Anterior cingulate cortex (tissue), 58 donors: ENCODE measurements at places on chromosomes 4 and X.

- DNase-seq = no peak
Observed at GRCh38 chrX:38601866-38602265, 40.5 kb downstream of the TSPAN7 start.

GRCh38 chrX:110759785-110760184 is 35.8 kb downstream of the CHRDL1 start:
- DNase-seq = no peak

DNA sequence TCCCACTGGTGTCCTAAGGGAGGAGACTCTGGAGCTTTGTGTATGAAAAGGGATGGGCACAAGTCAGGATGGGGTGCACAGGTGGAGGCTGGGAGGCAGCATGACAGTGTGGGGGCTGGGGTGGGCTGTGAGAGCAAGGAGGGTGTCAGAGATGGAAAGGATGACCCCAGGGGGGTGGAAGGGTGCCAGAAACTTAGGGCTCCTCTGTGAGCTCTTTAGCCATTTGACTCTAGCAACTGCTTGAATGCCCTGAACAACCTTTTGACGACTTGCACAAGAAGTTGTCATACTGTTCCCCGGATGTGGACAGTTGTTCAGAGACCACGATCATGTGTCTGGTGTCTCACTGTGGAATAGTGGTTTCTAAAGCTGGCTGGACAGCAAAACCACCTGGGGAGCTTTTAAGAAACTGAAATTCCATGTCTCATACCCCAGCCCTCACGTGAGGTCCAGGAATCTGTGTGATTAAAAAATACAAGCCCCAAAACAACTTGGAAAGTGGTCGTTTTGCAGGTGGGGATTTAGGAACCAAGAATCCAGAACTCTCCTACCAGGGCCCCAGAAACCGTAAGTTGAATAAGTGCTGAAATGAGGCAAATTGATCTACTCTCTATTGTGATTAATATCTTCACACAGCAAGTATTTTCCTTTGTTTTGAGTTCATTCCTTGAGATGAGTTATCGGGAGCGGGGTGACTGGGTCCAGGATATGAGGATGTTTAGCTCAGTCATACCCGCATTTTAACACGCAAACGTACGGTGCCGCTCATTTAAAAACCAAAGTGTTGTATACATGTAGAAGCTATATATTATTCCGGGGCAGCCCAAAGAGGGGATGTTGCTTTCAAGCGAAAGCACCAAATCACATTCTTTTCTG is 3.4 kb downstream of the RHOH start:
- no peak for DNase-seq

- no peak for DNase-seq
Observed at GRCh38 chr4:166078955-166079354, 205.9 kb downstream of the TLL1 start.

- no peak for DNase-seq
Observed at GRCh38 chrX:151738751-151739150, 4.2 kb downstream of the CNGA2 start.

- DNase-seq = no peak
Observed at GRCh38 chrX:103800318-103800717, 23.7 kb downstream of the PLP1 start.

GRCh38 chrX:153689654-153690465 is 2.1 kb downstream of the SLC6A8 start:
- DNase-seq = no peak

DNA sequence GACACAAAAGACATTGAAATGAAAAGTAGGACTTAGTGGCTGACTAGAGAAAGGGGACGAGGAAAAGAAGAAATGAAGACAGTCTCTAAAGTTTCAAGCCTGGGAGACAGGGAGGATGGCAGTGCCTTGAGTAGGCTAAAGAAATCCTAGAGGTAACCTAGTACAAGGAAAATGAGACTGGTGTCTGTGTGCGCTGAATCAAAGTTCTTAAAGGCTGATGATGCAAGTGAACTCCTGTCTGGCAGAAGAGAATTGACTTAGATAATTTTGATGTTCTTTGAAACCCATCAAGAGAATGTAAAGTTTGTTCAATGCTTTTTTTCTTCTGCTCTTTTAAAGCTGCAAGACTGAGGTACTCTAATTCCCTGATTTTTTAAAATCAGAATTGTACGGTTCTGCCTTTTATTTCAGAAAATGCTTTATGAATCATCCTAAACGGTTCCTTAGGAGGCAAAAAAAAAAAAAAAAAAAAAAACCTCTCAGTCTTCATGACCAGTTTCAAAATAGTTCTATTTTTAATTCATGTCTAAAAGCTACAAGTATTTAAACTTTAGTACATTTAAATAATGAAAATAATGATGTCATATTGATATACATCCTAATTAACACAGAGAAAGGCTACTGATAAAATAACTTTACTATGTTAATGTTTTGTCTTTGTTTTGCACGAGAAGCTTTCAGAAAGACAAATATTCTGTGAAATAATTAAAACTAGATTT is 189.8 kb downstream of the PPP3CA start:
- DNase-seq = no peak

- no peak for DNase-seq
Observed at GRCh38 chr4:14958436-14958835, 43.8 kb upstream of the CPEB2 start.

- no peak for DNase-seq
Observed at GRCh38 chr4:39873823-39874222, 103.9 kb downstream of the PDS5A start.

GRCh38 chr4:126271292-126271691 is 956.5 kb downstream of the FAT4 start:
- no peak for DNase-seq

GRCh38 chr4:162510115-162510514 is 346.3 kb upstream of the FSTL5 start:
- DNase-seq = no peak

- no peak for DNase-seq
Observed at GRCh38 chr4:98581126-98581525, 77.3 kb downstream of the TSPAN5 start.

- DNase-seq = no peak
Observed at GRCh38 chr4:104472766-104473165, 21.9 kb downstream of the CXXC4 start.

DNA sequence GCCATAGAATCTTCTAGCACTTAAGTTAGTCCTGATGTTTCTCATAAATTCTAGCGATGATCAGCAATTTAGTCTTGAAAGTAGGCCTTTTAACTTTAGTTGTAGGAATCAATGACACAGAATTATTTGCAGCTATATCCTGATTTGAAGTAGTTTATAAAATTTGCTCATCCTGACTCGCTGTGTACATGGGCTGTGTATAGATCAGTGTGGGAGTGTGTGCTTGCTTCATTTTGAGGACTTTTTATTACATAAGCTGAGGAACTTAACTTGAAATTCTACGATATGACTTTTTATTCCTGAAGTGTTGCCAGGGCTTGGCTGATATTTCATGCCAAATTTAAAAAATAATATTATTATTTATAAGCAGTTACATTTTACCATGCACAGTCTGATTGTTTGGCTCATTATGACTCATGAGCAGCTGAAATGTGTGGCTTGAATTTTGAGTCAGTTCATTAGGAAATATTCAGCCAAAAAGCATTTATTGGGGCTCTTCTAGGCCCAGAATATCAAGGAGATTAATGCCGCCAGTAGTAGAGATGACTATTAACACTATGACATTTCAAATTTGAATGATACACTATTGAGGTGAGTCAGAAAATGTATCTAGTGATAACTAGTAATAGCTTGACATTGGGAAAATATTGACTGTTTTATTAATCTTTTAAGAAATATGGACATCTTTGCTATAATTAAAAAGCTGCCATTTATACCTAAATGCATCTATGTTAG is 128.9 kb upstream of the LIMCH1 start:
- no peak for DNase-seq

DNA sequence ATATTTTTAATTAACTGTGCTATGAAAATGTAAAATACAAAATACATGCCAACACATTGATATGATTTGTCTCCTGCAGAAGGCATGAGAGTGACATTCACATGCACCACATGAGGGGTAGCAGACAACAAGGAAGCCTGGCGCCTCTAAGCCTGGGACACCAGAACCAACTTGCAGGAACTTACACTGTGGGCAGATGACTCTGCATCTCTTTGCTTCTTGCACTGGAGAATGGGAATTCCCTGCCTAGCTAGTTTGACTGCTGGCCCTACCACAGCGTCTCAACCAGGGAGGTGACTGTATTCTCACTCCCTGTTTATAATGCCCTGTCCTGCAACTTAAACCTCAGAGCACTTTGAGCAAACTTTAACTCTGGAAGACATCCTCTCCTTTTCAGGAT is 40.5 kb downstream of the PAGE2 start:
- DNase-seq = no peak

DNA sequence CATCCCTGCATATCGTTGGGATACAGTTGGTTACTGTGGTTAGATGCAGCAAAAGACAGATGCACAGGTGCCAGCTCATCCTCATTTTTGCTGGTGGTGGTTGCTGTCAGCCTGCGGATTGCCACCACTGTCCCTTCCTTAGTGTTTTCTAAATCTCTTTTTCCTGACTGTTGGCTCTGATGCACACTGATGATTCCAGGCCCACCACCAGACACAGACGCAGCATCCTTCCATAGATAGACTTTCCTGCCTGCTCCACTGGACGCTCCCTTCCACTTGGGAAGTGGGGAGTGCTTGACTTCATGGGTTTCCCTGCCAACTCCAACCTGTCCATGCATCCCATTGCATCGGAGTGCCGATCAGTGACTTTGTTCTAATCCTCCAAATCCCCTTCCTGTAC is 101.5 kb downstream of the EGF start:
- no peak for DNase-seq

GRCh38 chr4:138158746-138159297 is 83.3 kb downstream of the SLC7A11 start:
- no peak for DNase-seq
